Panc1 (cell line): ENCODE measurements at places on chromosomes 6 and 20. TPM values are rescaled to one million over a fixed set of nuclear protein-coding genes. Genes with fewer than 3 reads are reported as not detected.

The WFDC10B gene
- not detected for total RNA-seq

The CTAGE9 gene
- total RNA-seq: 0.15 TPM

The SAMD3 gene
- total RNA-seq: not detected

The ZC3H12D gene
- total RNA-seq: 0.26 TPM
